H1 (cell line): ENCODE measurements at places on chromosomes 3 and 15.
A peak's percentile ranks its signal among the peaks of the same experiment; 100 is the strongest.

DNA sequence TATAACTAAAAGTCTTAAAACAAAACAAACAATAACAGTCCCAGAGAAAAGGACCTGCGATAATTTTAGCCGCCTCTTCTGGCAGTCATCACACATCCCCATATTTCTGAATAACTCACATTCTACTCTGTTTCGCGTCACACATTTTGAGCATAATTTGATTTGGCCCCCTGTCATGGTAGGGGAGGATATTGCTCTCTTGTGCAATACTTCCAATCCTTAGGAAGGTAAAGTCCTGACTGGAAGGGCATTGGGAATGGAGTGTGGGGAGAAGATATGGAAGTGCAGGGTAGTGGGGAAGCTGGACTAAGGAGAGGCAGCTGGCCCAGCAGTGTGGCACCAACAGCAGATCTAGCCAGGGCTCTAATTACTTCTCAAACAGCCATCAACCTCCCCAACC is 11.3 kb upstream of the FSIP1 start:
- H3K4me1 ChIP-seq, result peaks cover 2% of the 10 kb centered on the region
- H3K4me3 ChIP-seq, result no peak overlapping the region
- DNase-seq, result no peak
- H3K27me3 ChIP-seq, result no peaks in the 10 kb centered on the region
- no peak overlapping the region for H3K27ac ChIP-seq

- peaks cover 21% of the 10 kb centered on the region for H3K36me3 ChIP-seq
- no peak for DNase-seq
- no peak overlapping the region for H3K4me3 ChIP-seq
Measured at GRCh38 chr3:23913873-23914743, 2.7 kb downstream of the NKIRAS1 start.

DNA sequence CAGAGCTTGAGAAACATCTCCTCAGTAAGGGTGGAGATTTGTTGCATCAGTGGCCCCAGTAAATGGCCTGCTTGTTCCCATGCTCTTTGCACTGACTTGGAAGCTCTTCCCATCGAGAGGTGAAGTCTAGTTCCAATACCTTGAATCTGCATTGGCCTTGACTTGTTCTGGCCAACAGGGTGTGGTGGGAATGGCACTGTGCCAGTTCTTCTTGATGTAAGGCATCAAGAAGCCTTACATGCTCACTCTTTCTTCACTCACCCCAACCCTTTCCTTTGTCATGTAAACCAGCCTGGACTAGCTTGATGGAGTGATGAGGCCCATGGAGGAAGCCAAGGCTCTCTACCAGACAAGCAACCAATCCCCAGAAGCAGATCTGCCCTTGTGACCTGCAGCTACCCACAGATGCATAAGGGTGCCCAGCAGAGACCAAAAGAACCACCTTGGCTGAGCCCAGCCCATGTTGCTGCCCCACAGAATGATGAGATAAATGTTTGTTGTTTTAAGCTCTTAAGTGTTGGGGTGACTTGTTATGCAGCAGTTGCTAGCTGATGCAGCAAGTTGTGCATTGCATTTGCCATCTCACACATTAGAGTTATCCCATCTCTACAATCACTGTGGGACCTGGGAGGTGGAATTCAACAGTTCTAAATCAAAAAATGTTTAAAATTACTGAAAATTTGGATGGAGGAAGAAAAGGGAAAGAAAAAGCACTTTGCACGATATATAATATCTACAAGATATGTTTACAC is 11.1 kb upstream of the MGLL start:
- no peaks in the 10 kb centered on the region for H3K4me1 ChIP-seq
- H3K27me3 ChIP-seq, result no peaks in the 10 kb centered on the region
- no peak overlapping the region for H3K27ac ChIP-seq
- no peak for DNase-seq

DNA sequence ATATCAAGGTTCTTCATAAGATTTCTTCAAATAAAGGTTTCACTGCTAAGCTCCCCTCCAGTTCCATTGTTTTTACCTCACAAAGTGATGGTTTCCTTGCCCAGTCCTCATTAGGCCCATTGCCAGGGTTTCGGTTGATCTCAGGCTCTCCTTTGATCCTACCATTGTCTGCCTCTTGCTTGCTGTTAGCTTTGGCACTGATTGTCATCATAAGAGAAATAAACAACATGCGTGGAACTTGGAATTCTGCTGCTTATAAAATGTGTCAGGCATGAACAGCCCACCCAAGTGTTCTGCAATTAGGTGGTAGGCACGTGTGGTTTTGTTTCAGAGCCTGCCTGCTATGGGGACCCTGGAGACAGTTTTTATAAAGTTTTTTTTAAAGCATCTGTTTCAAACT is 107.6 kb upstream of the BFSP2 start:
- H3K27ac ChIP-seq, result no peak overlapping the region
- no peaks in the 10 kb centered on the region for H3K4me1 ChIP-seq
- no peaks in the 10 kb centered on the region for H3K27me3 ChIP-seq
- H3K4me3 ChIP-seq, result no peak overlapping the region

- H3K27me3 ChIP-seq, result no peaks in the 10 kb centered on the region
- DNase-seq, result no peak
- H3K36me3 ChIP-seq, result no peaks in the 10 kb centered on the region
- H3K4me1 ChIP-seq, result no peaks in the 10 kb centered on the region
- no peak overlapping the region for H3K4me3 ChIP-seq
Measured at GRCh38 chr3:186529201-186529999, 14.8 kb downstream of the CRYGS start.

- no peak for DNase-seq
- no peaks in the 10 kb centered on the region for H3K4me1 ChIP-seq
- H3K27me3 ChIP-seq, result no peaks in the 10 kb centered on the region
- H3K36me3 ChIP-seq, result no peaks in the 10 kb centered on the region
- no peak overlapping the region for H3K4me3 ChIP-seq
- no peak overlapping the region for H3K27ac ChIP-seq
Measured at GRCh38 chr15:62492900-62493299, 327.8 kb upstream of the C2CD4B start.

DNA sequence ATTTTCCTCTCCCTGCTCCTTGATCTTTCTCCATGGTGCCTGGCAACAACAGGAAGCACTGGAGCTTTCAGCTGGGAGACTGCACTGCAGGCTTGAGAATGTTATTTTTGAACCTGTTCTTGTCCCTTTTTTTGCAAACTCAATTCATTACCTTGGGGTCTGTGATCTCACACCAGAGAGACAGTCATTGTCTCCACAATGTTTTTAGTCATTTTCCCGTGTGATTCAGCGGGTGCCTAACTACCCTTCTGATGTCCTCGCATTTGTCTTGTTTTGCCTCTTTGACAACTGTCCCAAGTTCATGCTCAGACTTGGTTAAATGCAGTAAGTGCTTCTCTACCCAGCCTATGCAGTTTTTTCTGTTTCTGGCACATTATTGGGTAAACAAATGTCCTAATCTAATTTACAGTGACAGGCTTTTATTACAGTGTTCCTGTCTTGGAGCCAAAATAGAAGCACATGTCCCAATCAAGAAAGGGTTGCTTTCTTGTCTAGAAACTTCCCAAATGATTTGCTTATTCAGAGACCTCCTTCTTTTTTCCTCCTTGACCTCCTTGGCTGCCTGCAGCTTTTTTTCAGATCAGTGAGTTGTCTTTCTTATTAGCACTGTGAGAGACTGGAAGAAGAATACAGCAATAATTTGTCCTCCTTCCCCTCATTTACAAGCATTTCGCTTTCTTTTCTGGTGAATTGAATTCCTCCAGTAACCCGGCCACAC is 162.4 kb downstream of the NSUN3 start:
- no peak overlapping the region for H3K27ac ChIP-seq
- DNase-seq, result no peak
- 0 out of 2 replicates have a peak, but pooled peaks cover 2% of the 10 kb centered on the region for H3K4me1 ChIP-seq
- no peaks in the 10 kb centered on the region for H3K36me3 ChIP-seq
- no peaks in the 10 kb centered on the region for H3K27me3 ChIP-seq
- no peak overlapping the region for H3K4me3 ChIP-seq

GRCh38 chr15:63601026-63601703 is 4.0 kb downstream of the FBXL22 start:
- peaks cover 12% of the 10 kb centered on the region for H3K27me3 ChIP-seq
- H3K36me3 ChIP-seq, result no peaks in the 10 kb centered on the region
- peak overlapping the region; percentile 72 for H3K4me3 ChIP-seq
- H3K4me1 ChIP-seq, result peaks cover 9% of the 10 kb centered on the region
- H3K27ac ChIP-seq, result no peak overlapping the region
- no peak for DNase-seq

GRCh38 chr3:45023675-45024074 is 2.4 kb upstream of the CLEC3B start:
- H3K4me3 ChIP-seq, result no peak overlapping the region
- H3K27me3 ChIP-seq, result no peaks in the 10 kb centered on the region
- no peaks in the 10 kb centered on the region for H3K36me3 ChIP-seq
- no peak for DNase-seq
- no peak overlapping the region for H3K27ac ChIP-seq

DNA sequence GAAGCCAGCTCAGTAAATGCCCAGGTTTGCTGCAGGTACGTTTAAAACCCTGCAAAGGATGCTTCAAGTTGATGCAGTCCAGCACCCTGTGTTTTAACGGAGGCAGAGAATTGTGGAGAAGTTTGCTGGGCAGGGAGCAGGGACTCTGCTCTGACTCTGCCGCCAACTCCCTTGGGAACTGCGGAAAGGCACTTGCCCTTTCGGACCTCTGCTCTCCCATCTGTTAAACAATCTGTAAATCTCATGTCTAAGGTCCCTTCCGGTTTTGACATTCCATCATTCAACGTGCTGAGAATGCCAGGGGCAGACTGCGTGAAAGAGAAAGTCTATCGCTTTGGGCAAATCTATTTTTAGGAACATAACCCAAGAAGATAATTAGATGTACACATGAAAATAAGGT is 184.5 kb downstream of the OPA1 start:
- H3K27me3 ChIP-seq, result peaks cover 18% of the 10 kb centered on the region; the same call in 1 of the 2 replicates
- H3K36me3 ChIP-seq, result no peaks in the 10 kb centered on the region
- no peak for DNase-seq
- peaks cover 26% of the 10 kb centered on the region for H3K4me1 ChIP-seq
- no peak overlapping the region for H3K27ac ChIP-seq
- no peak overlapping the region for H3K4me3 ChIP-seq

DNA sequence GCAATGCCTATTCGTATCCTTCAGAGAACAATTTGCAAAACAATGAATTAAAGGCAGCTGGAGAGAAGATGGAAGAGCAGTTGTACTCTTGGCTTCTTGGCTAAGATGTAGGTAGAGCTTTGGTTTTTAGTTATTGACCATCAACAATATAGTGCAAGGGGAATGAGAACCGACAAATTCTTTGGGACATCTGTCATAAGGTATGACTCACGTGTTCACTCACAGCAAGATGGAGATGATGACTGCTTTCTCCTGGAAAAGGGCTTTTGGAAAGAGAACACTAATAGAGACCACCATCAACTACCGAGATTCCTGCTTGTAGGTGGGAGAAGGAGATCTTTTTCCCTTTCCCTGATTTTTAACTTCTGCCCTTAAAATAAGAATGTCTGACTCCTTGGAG is 234.9 kb downstream of the NTRK3 start:
- H3K4me3 ChIP-seq, result no peak overlapping the region
- no peaks in the 10 kb centered on the region for H3K4me1 ChIP-seq
- H3K36me3 ChIP-seq, result no peaks in the 10 kb centered on the region
- DNase-seq, result no peak

- no peaks in the 10 kb centered on the region for H3K4me1 ChIP-seq
- no peak overlapping the region for H3K4me3 ChIP-seq
- DNase-seq, result no peak
- no peaks in the 10 kb centered on the region for H3K27me3 ChIP-seq
- no peak overlapping the region for H3K27ac ChIP-seq
- H3K36me3 ChIP-seq, result no peaks in the 10 kb centered on the region
Measured at GRCh38 chr15:89186803-89187202, 34.6 kb downstream of the RLBP1 start.

- H3K36me3 ChIP-seq, result no peaks in the 10 kb centered on the region
- no peak overlapping the region for H3K4me3 ChIP-seq
- no peaks in the 10 kb centered on the region for H3K27me3 ChIP-seq
- no peak for DNase-seq
- no peaks in the 10 kb centered on the region for H3K4me1 ChIP-seq
- no peak overlapping the region for H3K27ac ChIP-seq
Measured at GRCh38 chr3:126828306-126828705, 124.3 kb downstream of the CHCHD6 start.

GRCh38 chr3:54026543-54026942 is 95.8 kb upstream of the CACNA2D3 start:
- no peak for DNase-seq
- no peak overlapping the region for H3K4me3 ChIP-seq
- H3K27ac ChIP-seq, result no peak overlapping the region
- H3K4me1 ChIP-seq, result no peaks in the 10 kb centered on the region
